ENCODE measurements at places on chromosomes 5 and 9.

- peak; percentile 69 for DNase-seq
Measured at GRCh38 chr5:76082772-76083554, at the start of gene SV2C. SV2C (plus strand) TSS chr5:76083383; CDS start chr5:76131751, 48,368 bp downstream.

DNA sequence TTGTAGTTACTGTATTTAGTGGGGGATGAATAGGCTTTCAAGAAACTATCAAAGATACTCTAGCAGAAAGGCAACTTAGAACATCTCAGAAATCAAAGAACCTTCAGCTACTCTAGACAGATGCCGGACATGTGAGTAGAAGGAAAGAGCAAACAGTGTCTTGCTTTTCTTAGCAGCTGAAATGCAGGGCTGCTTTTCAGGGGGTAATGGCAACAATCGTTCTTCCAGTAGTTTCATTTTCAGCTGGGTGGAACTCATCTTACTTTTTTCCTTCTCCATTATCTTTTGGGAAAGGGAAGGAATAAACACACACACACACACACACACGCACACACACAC is 281.6 kb downstream of the CRB2 start:
- peak; percentile 37 for DNase-seq

DNA sequence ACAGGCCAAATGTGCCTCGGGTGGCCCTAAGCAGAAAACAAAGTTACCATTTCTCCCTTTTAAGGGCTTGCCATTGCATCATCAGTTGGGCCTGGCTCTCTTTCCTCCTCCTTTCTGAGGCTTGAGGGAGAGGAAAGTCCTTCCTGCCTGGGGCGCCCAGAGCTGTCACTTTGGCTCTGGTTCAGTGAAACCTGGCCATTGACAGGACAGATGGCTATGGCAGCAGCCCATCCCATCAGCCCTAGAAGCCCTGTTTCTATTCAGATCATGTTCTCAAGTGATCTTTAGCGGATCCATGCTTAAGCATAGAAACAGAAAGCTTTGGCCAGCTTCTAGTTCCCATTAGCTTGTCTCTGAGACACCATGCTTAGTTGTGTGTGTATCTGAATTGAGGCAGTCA is 293.4 kb downstream of the YTHDC2 start:
- peak; percentile 46 for DNase-seq

- DNase-seq, result no peak
Measured at GRCh38 chr5:92402045-92402444, 1018.9 kb upstream of the ARRDC3 start.

- DNase-seq, result no peak
Measured at GRCh38 chr5:176533894-176534611, 3.1 kb downstream of the RNF44 start.

DNA sequence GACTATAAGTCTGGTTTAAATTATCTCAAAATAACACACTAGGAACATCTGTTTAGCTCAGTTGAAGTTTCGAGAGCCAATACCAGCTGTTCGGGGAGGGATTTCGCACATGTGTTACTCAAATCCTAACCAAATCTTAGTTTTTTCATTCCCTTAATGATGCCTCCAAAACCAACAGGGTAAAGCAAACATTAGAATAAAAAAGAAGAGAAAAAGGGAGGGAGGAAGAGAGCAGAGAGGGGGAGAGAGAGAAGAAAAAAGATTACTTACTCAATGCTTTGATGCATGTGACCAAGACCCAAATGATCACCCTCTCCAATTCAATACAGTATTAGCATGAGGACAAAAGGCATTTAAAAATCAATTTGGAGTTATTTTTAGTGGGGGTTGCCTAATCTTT is 86.0 kb upstream of the NR5A1 start:
- DNase-seq, result no peak

DNA sequence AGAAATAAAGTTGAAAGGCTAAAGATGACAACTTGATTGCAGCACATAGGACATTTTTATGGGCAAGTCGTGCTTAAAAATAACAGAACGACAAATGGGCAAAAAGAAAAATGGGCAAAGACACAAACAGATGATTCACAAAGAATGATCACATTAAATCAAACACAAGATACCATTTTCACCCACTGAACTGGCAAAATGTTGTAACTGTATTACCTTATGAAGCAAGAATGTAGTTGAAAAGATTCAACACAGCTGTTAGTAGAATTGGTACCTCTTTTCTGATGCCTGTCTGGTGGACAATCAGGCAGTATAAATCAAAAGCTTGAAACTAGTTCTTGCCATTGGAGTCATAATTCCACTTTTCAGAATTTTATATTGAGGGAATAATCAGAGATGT is 81.0 kb upstream of the PALM2AKAP2 start:
- DNase-seq, result no peak

DNA sequence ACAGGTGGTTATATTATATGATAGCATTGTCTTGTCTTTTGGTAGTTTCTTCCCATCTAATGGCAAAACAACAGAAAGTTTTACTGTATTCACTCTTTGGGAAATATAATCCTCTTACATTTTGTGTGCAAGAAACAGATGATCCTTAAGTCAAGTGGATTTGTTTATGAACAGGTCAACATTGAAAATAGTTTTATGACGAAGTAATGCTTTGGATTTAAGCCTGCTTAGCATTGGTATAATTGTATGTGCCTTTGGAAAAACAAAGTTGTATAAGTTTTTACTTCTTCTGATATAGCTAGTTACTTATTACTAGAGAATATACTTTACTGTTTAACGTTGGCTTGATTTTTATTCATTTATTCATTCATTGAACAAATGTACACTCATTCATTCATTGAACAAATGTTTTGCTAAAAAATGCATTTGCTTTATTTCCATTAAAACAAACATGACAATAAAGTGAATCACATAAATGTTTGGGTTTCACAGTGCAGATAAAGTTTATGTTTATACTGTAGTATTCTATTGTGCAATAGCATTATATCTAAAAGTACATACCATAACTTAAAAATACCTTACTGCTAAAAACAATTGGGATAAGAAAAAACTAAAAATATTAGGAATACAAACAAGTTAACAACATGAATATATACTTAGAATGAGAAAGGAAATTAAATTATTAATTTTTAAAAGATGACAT is 12.3 kb downstream of the SGCD start:
- DNase-seq, result no peak

All from right kidney (tissue), 9 donors.